ENCODE measurements at places on chromosomes 2 and 18.

DNA sequence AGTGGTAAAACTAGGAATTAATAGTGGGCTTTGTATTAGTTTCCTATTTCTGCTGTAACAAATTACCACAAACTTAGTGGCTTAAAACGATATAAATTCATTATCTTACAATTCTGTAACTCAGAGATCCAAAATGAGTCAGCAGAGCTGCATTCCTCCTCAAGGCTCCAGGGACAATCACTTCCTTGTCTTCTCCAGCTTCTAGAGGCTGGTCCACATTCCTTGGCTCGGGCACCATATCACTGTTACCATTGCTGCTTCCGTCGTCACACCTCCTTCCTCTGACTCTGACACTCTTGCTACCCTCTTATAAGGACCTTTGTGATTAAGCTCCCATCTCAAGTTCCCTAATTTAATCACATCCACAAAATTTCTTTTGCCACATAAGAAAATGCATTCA, 567.8 kb upstream of the KLHL29 start:
- DNase-seq: peak; percentile 51

- no peak for DNase-seq
Measured at GRCh38 chr2:102435741-102436140, 12.8 kb downstream of the IL18RAP start.

- no peak for DNase-seq
Measured at GRCh38 chr2:226558418-226558817, 241.2 kb downstream of the IRS1 start.

- no peak for DNase-seq
Measured at GRCh38 chr2:219386532-219387280, 1.0 kb downstream of the DNPEP start.

GRCh38 chr2:108587621-108588020, 53.4 kb downstream of the LIMS1 start:
- peak; percentile 76 for DNase-seq

GRCh38 chr2:31244101-31244500, 10.1 kb downstream of the EHD3 start:
- DNase-seq: no peak

- DNase-seq: peak; percentile 93
Measured at GRCh38 chr2:230408244-230408842, 7.7 kb upstream of the SP100 start.

DNA sequence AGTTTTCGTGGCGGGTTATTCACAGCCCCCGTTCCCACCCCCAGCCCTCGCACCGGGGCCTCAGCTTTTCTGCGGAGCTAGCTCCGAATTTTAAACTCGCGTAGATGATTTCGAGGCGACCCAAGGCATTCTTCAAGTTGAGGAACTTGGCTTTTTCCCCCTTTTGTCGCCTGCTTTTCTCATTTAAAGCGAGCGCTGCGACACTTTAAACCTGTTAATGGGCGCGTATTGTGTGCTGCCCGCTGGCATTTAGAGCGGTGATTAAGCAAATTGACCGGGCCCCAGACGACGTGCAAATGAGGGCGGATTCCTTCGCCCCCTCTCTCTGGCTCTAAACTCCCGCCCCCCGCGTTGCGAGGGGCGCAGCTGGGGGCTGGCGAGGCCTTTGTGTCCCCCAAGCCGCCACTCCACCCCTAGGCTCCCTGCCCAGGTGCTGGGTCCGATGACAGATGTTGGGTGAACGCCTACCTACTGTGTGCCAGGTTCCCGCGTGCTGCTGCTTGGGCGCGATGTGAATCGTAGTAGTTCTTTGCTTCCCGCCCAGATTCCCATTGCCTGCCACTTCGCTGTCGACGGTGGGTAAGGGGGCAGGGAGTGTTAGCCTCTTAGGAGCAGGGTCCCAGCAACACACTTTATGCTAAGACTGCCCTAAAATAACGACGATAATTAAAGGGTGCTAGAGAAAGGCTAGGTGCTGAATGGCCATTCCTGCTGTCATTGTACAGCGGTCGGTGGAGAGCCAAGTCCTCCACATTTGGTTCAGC, 1.9 kb downstream of the TCF7L1 start:
- no peak for DNase-seq

DNA sequence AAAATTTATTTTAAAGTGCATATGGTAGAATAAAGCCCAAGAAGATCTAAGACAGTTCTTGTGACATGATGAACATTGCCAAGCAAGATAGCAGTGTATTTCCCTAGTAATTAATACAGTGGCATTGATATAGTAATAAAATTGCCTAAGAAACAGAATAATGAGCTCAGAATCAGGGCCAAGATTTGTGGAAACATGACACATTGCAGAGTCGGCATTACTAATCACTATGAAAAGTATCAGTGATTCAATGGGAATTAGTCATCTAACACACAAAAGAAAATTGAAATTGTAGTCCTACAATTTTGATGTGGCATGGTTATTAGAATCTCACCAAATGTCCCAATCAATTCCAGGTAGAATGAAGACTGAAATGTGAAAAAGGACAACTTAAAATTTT, 243.0 kb upstream of the CYRIA start:
- DNase-seq: peak; percentile 6

GRCh38 chr2:134164306-134164705, 89.6 kb upstream of the MGAT5 start:
- DNase-seq: no peak

DNA sequence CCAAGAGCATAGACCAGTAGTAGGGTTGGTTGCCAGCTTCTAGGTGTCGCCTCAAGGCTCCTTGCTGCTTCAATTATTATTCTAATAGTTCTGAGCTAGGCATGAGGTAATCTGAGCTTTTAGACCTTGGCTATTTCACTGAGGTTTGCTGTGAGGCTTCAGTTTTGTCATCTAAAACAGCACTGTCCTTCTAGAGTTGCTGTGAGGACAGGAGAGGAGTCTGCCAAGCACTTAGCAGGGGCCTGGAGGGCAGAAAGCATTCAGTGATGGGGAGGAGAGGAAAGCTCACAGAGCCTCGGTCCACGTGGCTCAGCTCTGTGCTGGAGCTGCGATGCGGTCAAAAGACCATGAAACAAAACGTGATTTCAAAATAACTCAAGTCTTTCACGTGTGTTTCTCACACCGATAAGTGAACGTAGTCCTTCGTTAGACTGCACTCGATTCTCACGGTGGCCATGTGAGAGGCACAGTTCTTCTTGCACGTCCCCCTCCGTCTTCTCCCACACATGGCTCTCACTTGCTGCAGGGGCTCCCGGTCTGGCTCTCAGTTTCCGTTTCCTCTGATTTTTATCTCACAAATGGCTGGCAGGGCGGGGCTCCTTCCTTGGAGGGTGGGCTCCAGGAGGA, 113.7 kb downstream of the B3GNT2 start:
- DNase-seq: no peak

DNA sequence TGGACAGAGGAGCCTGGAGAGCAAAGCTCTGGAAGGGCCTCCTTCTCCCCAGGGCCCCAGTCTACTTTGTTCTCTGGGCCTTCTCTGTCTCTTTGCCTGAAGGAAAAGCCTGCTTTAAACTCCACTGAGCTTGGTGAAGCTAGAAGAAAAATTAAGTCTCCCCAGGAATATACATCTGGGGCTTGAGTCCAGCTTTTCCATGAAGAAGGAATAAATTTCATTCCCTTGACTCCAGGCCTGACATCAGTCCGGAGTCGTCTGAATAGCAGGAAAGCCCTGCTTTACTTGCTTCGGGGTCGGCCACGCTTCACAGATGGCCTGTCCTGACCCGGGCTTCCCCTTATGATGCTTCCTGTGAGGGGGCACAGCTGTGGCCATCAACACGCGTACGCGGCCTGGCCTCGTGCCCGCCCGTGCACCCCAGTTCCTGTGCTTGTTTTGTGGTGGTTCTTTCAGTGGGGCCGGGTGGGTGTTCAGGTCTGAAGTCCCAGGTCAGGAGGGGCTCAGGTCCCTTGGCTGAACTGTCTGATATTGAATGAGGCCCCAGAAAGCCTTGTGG, 73.6 kb downstream of the ACOXL start:
- no peak for DNase-seq

DNA sequence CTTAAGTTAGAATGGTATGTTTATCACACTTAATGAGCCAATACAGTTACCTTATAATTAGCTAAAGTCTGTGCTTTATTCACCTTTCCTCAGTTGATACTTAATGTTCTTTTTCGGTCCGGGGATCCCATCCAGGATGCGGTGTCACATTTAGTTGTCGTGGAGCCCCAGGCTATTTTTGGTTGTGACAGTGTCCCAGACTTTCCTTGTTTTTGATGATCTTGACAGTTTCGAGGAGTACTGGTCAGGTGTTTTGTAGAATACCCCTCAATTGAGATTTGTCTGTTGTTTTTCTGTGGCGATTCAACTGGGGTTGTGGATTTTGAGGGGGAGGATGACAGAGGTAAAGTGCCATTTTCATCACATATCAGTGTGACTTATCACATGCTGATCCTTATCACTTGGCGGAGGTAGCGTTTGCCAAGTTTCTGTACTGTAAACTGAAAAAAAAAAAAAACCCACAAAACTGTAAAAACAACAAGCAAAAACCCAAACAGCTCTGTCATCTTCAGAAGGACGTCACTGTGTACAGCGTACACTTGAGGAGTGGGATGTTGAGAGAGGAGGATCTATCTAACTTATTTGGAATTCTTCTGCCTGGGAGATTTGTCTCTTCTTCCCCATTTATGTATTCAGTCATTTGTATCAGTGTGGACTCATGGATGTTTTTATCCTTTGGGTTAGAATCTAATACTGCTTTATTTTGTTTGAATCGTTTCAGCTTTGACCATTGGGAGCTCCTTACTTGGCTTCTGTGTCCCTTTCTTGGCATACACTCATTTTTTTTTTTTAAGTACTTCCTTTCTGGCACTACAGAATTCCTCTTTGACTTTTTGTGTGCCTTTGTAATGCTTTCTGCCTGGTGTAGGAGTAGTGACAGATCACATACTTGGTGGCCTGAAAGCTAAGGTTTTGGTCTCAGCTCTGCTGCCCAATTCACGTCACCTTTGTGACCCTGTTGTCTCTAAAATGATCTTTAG, 68.1 kb downstream of the FMNL2 start:
- no peak for DNase-seq

GRCh38 chr2:233075966-233076339, 15.8 kb downstream of the INPP5D start:
- no peak for DNase-seq

DNA sequence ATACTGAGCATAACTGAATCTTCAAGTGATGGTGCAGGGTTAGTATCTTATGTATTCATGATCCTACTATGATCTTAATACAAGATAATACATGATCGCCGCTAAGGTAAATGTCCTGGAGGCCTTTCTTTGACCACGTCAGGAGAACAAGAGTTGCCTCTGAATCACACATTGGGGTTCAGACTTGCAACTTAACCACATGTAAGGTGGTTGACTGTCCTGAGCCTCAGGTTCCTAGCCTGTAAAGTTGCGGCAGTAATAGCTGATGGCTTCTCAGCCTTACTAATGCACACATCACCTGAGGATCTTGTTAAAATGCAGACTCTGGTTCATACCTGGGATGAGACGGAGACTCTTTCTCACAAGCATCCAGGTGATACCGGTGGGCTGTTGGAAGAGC, 112.5 kb downstream of the MGAT5 start:
- no peak for DNase-seq

DNA sequence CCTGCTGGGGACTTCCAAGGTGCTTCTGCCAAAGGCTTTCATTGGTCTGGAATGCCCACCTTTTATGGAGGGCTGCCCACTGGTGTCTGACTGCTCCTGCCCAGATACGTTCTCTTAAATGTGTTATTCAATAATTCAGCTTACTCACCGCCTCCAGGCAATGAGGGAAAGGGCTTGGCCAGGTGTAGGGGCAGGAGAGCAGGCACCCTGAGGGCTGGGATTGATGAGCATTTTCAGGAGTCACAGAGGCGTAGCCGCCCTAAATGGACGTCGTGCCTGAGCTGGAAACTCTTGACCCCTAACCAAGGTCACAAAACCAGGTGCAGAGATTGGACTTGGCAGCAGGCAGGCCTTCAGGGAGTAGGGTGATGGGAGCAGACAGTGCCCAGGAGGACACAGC, 26.8 kb downstream of the MAL start:
- DNase-seq: no peak

GRCh38 chr2:173993459-173993858, 28.3 kb upstream of the SP3 start:
- DNase-seq: no peak

- DNase-seq: no peak
Measured at GRCh38 chr2:67240507-67240906, 156.6 kb upstream of the ETAA1 start.

- DNase-seq: no peak
Measured at GRCh38 chr2:149528983-149529382, 58.6 kb downstream of the MMADHC start.

DNA sequence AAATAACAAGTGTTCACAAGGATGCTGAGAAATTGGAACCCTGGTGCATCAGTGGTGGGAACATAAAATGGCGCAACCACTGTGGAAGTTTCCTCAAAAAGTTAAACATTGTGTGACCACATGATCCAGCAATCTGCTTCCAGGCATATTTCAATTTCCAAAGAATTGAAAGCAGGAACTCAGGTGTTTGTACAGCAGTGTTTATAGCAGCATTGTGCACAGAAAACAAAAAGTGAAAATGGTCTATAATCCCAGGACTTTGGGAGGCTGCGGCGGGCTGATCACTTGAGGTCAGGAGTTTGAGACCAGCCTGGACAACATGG, 38.6 kb upstream of the MYCN start:
- DNase-seq: no peak

DNA sequence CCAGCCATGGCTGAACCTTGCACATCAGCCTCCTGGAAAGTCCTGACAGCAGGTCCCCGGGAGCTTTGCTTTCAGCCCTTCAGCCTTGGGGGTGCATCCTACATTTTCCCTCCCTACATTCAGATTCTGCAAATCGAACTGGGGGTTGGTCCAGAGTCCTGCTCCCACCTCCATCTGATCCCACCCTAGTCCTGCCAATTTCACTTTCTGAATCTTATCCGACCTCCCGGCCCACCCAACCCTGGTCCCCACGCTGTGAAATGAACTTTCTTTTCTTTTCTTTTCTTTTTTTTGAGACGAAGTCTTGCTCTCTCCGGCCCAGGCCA, 47.8 kb upstream of the ODC1 start:
- no peak for DNase-seq

Data from cardiac fibroblast (primary cell).